Stimulated activated CD4-positive, alpha-beta T cell treated with anti-CD3 and anti-CD28 coated beads, Interleukin-15, amount 100 ng/mL, for 48 hours (primary cell): ENCODE measurements at places on chromosomes 5 and 9.

DNA sequence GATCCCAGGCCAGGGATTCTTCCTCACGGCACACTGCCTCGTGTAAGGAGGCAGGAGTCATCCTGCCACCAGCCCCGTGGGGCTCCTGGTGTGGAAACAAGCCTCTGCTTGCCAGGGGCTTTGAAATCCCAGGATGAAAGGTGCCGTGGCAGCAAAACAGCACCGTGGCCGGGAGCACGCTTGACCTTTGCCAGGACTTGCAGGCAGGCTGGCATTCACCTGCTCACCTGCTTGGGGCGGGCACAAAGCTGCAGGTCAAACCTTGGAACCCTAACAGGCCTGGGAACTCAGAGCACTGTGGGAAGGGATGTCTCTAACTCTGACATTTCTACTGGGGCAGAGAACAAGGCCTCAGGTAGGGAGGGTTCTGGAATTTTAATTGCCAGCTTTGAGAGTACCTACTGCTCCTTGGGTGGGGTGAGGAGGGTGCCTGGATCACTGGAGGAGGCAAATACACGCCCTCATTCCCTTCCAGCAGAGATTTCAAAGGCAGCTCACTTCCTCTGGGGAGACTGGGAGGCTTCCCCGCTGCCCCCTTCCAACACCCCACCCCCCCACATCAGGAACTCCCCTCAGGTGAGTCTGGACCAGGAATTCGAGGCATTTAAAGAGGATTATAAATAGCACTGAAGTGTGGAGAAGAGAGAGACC is 45.6 kb upstream of the STXBP1 start:
- DNase-seq = no peak

DNA sequence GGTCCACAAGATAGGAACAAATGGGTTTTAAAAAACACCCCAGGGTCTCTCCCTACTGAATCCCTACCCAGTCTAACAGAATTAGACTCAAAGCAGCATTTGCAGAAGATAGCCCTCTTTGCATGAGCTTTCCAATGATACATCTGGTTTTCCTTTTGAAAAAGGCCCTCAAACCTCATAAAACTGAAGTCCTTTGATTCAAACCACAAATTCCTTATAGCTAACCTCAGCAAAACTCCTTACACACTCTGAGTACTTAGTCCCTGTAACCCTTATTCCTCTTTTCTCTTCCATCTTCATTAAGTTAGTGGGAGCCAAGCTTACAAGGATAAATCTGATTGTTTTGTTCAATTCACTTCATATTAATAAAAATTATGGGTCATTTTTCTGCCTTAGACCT is 90.5 kb upstream of the TNC start:
- no peak for DNase-seq

GRCh38 chr9:21265421-21266189 is 25.8 kb upstream of the IFNA14 start:
- no peak for DNase-seq

- no peak for DNase-seq
Observed at GRCh38 chr5:54807421-54807820, 178.0 kb downstream of the ESM1 start.
